Stimulated activated CD4-positive, alpha-beta T cell treated with anti-CD3 and anti-CD28 coated beads, TNF-alpha, amount 100 ng/mL, for 4 hours (primary cell): ENCODE measurements at places on chromosomes 16 and 17.

GRCh38 chr16:68961778-68962402, 118.6 kb downstream of the TANGO6 start:
- no peak for DNase-seq

- DNase-seq, result no peak
These were observed 8.6 kb upstream of the VAC14 start for GRCh38 chr16:70809392-70810060.

DNA sequence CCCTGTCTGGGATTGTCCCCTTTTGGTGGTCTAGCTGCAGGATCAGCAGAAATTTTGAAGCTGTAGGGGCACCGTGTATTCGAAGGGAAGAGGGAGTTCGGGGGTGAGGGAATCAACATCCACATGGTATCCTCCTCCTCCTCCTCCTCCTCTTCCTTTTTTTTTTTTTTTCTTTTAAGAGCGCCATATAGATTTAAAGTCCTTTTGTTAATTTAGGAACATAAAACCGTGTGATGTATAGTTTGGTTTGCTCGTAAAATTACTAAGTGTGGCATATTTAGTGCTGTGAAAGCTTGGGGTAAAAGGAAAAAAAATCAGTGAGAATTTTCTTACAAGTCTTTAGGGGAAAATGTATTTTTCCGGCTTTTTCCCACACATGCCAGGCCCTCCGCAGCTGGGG, 50.1 kb upstream of the GSE1 start:
- DNase-seq, result no peak

GRCh38 chr17:3474212-3474611, 1.6 kb upstream of the ASPA start:
- no peak for DNase-seq

DNA sequence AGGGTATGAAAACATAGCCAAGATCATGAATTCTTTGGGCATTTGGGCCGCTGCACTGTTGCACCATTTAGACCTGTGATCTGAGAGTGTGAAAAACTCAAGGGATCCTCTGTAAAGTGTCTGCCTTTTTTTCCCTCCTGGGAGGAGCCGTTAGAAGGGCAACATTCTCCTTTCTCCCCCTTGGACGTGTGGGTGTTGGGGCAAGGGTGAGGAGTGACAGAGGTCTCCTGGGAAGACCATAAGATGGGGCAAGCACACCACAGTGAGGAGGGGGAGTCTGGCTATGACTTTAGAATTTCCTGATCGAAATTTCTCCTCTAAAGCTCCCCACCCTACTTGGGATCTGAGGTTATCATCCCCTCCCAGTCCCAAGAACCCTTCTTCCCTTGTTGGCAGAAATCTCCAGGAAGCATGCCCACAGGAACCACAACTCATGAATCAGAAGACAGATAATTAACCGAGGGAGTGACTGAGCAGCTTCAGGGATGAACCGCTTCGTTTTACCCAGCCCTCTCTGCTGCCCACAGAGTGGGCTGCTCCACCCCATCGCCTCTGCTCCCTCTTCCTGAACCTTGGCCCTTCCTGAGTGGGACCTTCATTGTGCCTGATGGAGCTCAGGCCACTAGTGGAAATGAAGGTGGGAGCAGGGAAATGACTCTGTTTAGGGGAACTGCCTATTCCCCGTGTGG, 4.2 kb downstream of the ITGB3 start:
- no peak for DNase-seq

DNA sequence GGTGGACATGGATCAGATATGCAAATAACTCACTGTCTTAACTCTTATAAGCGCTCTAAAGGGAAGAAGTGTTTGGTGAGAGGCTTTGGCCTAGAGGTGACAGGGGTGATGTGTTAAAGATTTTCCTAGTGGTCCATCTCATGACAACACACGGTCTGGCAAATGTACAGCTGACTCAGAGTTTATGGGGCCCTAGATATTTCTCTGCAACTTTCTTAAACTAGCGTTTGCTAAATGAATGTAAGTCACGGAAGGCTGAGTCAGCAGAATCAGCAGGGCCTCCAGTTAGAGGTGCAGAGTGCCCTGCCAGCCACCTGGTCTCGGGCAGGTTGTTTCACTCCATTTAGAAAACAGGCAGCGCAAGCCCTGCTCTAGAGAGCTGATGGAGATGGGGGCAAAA, 40.1 kb downstream of the CLEC16A start:
- no peak for DNase-seq

GRCh38 chr16:79644971-79645667, 44.6 kb upstream of the MAF start:
- no peak for DNase-seq

GRCh38 chr17:50532452-50533024, at the start of gene EPN3:
EPN3 (plus strand) TSS chr17:50532735; CDS start chr17:50536557, 3,822 bp downstream.
- DNase-seq, result no peak

DNA sequence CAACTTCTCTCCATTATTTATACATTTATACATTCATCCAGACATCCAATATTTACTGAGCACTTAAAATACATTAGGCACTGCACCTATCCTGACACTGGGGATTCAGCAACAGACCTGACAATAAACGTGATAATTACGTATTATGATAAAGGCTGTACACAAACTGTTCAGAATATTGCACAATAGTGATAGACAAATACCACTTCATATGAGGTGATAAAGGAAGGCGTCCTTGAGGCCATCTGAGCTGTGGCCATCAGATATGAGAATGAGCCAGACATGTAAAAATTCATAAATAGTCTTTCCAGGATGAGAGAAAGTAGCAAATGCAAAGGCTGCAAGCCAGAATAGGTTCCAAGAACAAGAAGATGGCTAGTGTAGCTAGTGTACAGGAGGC, 8.6 kb downstream of the USP32 start:
- DNase-seq, result no peak

DNA sequence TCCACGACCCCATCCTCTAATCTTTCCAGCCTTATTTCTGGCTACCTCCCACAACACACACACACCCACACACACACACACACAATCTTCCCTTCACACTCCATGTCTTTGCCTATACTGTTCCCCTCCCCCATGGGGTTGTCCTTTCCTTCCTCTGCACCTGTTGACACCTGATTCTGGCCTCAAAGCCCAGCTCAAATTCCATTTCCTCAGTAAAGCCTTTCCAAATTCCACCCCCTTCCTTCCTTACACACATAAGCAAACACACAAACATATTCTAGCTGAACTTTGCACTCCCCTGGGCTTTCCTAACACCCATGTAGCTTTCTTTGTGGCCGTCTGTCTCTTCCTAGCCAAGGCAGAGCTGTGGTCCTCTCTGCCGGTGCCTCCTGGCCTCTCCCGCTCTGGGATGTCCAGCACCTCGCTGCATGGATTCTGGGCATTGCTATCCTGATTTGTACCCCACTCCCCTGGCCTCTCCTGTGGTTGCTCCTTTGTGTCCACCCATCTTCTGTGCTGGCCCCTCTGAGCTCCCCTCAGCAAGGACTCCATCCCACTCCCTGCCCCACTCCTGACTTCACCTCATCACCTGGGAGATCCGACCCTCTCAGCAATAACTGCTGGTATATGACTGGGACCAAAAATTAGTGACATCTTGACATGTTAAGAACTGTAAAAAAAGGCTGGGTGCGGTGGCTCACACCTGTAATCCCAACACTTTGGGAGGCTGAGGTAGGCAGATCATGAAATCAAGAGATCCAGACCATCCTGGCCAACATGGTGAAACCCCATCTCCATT, 8.4 kb upstream of the SRCIN1 start:
- no peak for DNase-seq

DNA sequence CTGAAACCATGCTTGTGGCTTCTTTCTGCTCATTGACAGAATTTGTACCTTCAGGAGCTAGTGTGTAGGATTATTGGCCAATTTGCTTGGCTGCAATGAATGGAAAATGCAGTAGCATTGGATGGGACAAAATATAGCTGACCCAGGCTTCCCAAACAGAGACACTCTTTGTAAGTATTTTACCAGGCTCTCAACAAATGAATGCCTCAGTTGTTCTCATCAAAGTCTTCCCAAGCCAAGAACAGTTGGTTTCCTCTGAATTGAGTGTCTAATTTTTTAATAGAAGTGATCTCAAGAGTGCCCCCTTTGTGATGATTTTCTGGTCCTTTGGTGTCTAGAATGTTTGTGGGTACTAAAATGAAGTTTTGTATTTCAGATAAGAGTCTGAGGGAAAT, 140.9 kb downstream of the SHISA9 start:
- no peak for DNase-seq

GRCh38 chr16:27840311-27841060, 223.0 kb downstream of the GSG1L start:
- DNase-seq, result no peak

- no peak for DNase-seq
These were observed 10.4 kb downstream of the COG1 start for GRCh38 chr17:73203135-73203787.

DNA sequence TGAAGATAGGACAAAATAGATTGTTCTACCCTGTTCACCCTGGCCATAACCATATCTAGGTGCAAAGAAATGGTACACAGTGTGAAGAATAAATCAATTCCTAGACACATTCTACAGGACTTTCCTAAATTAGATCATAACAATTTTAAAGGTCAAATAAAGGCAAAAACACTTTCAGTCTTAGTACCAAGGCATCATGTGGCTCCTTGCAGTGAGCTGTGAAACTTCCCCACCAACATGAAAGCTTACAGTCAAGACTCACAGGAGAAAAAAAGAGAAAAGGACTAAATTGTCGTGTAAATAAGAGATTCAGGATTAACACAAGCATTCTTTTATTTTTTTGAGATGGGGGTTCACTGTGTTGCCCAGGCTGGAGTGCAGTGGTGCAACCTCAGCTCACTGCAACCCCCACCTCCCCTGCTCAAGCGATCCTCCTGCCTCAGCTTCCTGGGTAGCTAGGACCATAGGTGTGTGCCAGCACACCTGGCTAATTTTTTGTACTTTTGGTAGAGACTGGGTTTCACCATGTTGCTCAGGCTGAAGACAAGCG, 14.2 kb downstream of the NSMCE1 start:
- DNase-seq, result no peak

GRCh38 chr17:67635681-67636080, 82.1 kb upstream of the NOL11 start:
- no peak for DNase-seq

DNA sequence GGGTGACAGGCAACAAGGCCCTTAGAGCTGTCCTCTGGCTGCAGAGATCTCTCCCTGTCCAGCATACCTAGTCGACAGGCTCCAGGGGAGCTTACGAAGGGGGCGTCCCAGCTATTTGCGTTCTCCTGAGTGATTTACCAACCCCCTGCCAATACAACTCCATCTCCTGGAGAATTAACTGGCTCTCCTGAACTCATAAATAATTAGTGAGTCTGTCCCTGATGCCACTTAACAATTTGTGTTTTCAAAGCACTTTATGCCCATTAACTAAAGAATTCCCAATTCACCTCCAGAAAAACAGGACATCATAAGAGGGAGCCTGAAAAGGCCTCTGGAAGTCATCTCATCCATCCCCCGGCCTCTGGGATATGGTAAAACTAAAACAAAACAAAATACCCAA, 26.7 kb downstream of the SDK2 start:
- no peak for DNase-seq

DNA sequence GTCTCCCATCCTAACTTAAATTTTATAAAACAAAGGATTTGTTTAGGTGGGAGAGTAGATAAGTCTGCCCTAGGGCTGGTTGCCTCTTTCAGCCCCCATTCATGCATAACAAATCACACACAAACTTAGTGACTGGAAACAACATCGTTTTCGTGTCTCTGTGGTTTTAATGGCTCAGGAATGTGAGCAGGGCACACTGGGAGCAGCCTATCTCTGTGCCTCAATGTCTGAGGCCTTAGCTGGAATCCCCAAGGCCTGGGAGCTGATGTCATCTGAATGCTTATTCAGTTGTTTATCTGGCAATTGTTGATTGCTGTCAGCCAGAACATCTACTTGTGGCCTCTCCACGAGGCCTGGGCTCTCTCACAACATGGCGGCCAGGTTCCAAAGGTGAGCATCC, 101.9 kb upstream of the HSBP1 start:
- DNase-seq, result no peak

- DNase-seq, result no peak
These were observed 20.4 kb downstream of the KDM8 start for GRCh38 chr16:27223701-27224100.

GRCh38 chr17:77768248-77768852, 190.2 kb upstream of the TNRC6C start:
- DNase-seq, result no peak

GRCh38 chr16:2428784-2429033, 538 bp upstream of the CCNF start:
- DNase-seq, result no peak

DNA sequence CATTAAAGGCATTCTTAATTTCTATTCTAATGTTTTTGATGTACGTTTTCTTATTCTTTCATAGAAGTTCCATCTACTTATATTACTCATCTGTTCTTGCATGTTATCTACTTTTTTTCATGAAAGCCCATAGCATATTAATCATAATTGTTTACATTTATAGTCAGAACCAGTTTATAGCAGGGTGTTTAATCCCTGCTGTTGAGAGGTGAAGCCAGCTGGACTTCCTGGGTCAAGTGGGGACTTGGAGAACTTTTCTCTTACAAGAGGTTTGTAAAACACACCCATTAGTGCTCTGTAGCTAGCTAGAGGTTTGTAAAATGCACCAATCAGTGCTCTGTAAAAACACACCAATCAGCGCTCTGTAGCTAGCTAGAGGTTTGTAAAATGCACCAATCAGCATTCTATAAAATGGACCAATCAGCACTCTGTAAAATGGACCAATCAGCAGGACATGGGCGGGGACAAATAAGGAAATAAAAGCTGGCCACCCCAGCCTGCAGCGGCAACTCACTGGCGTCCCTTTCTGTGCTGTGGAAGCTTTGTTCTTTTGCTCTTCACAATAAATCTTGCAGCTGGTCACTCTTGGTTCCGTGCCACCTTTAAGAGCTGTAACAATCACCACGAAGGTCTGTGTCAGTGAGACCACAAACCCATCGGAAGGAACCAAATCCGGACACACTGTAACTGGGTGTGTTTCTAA, 120.6 kb downstream of the TANC2 start:
- DNase-seq, result no peak

- no peak for DNase-seq
These were observed 7.4 kb upstream of the EPX start for GRCh38 chr17:58184986-58185761.

- DNase-seq, result no peak
These were observed 3.5 kb upstream of the CDC27 start for GRCh38 chr17:47192554-47192953.

- DNase-seq, result no peak
These were observed 14.7 kb downstream of the ANKRD13B start for GRCh38 chr17:29607557-29608195.
